Smooth muscle cell of trachea (primary cell): ENCODE measurements at places on chromosomes 1 and 21. TPM values are rescaled to one million over a fixed set of nuclear protein-coding genes. Genes with fewer than 3 reads are reported as not detected.

CD5L gene
- not detected in 2 replicates for total RNA-seq

MROH9 gene
- under 0.01 TPM in 1 of 2 replicates, not detected in the other for total RNA-seq

DRAXIN gene
- under 0.01 and 0.17 TPM in 2 replicates for total RNA-seq

C1orf50 gene
- 4.4 and 4.5 TPM in 2 replicates for total RNA-seq
